Kidney glomerular epithelial cell (primary cell): ENCODE measurements at places on chromosomes 2 and 18.

DNA sequence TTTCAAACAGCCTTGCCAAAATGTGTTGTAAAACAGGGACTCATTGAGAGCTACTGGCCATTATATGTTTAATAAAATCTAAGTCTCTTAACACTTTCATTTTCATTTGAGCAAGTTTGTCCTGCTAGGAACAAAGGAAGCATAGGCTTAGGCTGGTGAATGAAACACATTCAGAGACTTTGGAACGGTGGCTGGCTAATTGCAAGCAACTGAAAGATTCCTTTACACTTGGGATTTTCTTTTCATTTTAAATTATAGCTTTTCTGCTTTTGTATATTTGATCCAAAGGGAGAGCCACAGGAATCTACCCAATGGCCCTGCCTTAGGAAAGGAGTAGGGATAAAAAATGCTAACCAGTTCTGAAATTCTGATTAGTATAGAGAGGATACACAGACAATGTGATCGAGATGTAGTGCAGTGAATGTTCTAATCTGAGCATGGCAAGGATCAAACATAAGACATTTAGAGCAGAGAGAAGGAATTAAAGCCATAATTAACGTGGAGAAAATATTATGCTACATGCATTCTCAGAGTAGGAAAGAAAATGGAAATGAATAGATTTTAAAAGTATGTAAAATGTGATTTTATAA is 911.4 kb upstream of the SLC39A10 start:
- no peak for DNase-seq

GRCh38 chr18:12929477-12930083 is 18.2 kb upstream of the SEH1L start:
- DNase-seq: no peak

DNA sequence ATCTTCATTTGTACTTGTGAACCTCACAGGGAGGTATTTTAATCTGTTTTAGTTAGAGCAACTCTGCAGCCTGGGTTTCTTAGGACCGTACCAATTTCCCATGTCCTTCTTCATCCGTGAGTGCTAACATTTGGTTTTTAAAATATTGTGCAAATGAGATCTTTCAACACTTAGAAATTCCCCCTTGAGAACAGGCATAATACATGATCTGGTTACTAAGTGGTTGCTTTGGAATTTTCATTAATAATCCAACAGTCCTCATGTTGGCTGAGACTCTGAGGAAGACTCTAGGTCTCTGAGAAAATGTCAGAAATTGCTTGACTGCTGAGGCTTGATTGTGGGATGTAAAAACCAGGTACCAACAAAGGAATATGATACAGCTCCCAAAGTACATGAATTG is 125.6 kb upstream of the CDCA7 start:
- no peak for DNase-seq

DNA sequence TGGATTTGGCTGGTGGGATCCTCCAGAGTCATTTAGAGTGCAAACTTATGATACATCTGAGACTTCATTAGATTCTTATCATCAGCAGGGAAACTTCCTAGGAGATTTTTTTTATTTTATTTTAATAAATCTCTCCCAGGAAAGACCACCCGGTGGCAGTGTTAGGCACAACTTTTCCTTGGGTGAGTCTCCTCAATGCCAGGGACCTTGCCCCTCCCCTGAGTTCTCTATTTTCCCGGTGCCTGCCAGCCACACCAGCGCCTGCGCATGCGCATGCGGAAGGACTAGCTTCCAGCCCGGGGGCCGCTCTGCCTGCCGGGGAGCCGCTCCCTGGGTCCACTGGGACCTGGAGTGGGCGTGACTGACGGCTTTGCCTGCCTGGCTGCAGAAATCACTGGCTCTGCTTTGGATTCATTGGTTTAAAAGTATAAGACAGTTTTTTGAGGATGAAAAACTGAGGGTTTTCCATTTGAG is 86.6 kb downstream of the TMEM182 start:
- peak; percentile 80 for DNase-seq

GRCh38 chr2:113240915-113241911 is 37.5 kb downstream of the PAX8 start:
- DNase-seq: peak; percentile 100

DNA sequence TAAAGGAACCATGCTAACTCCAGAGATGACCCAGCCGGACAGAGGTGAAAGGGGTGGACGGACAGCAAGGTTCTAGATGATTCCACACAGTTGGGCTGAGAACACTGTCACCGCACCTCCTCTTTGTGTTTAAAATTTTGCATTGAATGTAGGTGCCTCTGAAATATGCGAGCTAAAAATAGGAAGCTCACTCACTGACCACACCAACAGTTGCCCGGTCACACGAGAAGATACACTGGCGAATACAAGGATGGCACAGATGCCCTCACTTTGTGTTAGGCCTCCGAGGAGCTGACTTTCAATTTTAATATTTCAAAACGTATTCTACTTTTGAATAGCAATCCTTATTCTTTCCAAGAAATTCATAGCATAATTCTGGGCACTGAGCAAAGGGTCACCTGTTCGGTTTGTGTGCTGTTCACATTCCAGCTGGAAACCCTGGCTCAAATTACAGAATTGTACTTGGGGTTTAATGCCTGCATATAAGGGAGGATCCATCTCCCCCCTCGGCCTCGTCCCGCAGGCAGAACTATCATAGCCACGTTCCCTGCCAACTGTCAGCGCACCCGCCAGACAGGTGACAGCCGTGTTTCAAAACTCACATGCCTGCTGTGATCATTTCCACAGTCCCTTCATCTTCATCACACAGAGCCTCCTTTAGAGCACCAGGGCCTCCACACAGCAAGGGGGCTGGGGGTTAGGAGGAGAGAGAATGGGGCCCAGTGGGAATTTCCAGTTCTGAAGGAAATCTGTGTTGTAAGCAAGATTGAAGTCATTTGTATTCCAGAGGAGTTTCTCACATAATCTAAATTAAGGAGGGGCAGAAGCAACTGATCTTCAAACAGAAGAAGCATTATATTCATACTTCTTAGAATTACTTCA is 48.2 kb downstream of the ADI1 start:
- DNase-seq: no peak

GRCh38 chr18:29084120-29084519 is 907.2 kb upstream of the CDH2 start:
- no peak for DNase-seq

- DNase-seq: no peak
Measured at GRCh38 chr2:26687801-26688200, 4.7 kb upstream of the KCNK3 start.

GRCh38 chr18:45493830-45494229 is 121.4 kb upstream of the SLC14A2 start:
- DNase-seq: no peak

DNA sequence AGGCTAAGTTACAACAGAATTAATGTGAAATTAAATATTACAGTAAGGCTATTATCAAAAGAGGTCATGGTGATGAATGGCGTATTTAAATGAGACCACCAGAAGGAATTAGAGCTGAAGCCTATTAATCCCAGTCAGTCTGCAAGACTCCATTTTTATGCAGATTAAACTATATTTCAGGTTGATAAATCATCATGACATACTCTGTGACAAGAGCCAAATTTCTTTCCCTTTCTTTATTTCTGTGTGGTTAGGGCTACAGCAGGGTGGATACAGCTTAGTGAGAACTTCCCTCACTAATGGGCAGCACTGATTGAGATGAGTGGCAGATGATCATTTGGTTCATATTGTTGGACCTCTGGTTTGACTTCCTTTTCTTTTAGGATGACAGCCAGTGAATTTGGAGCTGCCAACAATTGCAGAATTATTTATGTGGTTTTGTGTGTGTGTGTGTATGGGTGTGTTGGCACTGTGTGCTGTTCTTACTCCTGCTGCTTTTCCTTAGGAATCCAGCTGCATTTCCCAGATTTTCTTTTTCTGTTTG is 481.3 kb downstream of the PIK3C3 start:
- DNase-seq: no peak
